ENCODE measurements at places on chromosomes 5 and 9.
A peak's percentile ranks its signal among the peaks of the same experiment; 100 is the strongest.

DNA sequence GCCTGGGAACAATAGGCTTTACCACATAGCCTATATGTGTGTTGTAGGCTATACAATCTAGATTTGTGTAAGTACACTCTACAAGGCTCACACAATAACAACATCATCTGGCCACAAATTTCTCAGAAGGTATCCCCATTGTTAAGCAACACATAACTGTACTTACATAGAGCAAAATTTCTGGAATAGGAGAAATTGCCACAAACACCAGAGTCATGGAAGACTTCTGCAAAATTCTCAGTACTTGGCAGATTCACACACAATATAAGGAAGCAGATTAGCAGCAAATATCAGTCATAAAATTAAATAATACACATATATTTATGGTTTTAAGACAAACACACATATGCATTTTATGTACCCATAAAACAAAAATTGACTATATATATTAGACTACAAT lies 16.4 kb downstream of the GNAQ start:
- no peak for DNase-seq

DNA sequence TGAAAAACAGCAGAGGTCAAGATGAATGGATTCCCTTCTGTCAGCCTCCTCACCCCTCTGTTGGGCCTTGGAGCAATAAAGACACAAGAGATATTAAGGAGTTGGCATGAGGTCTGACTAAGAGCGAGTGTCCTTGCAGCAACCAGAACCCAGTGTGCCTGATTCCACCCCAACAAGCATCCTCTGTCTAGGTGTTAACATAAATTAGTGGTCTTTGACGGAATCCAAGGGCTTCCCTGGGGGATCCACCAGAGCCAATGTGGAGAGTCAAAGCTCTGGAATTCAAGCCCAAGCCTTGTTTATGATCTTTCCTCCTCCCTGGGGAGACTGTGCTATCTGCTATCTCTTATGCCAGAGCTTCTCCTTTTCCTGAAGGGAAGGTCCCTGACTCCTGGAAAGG lies 128.1 kb upstream of the SMIM23 start:
- no peak for DNase-seq

GRCh38 chr9:3863111-3863528 lies 337.3 kb upstream of the RFX3 start:
- DNase-seq: no peak

DNA sequence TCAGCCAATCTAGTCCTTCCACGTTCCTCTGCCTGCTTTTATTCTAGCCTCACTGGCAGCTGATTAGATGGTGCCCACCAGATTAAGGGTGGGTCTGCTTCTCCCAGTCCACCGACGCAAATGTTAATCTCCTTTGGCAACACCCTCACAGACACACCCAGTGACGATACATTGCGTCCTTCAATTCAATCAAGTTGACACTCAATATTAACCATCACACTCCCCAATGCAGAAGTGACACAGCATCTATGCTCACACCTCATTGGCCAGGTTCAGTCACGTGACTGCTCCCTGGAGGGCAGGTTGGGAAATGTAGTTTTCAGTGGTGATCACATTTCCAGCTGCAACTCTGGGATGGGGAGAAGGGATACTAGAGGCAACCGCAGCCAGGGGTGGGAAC lies 13.0 kb downstream of the SUSD3 start:
- DNase-seq: no peak

DNA sequence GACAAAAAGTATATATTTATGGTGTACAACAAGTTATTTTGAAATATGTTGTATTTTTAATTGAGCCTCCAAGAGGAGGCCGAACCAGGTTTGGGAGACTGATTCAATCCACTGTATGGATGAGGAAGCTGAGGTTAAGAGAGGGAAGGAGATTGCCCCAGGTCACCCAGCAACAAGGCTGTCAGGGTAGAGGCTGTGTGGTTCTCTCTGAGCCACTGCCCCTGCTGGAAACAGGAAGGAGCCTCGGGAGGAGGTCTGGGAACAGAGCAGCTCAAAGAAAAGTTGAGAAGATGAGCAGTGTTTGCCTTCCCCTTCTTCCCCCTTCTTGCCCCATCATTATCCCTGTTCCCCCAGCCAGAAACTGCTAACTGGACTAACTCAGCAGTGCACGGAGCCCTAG lies 6.6 kb upstream of the FAT2 start:
- DNase-seq: no peak

DNA sequence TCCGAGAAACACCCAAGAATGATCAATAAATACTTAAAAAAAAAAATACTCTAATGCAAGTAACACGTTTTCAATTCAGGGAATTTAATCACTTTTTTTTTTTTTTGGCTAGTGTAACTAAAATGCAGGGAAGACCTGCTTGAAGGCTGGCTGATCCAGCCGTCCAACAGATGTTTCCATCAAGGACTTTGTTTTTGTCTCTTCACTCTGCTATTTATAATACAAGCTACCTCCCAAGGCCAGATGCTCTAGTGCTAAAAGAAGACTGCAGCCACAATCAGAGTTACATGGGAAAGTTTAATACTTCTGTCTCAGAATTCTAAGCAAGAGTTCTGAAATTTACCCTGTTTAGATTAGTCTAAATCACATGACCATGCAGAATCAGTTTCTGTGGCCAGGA lies 14.5 kb downstream of the TBCA start:
- DNase-seq: no peak

GRCh38 chr9:119078015-119078414 lies 291.2 kb downstream of the BRINP1 start:
- no peak for DNase-seq

DNA sequence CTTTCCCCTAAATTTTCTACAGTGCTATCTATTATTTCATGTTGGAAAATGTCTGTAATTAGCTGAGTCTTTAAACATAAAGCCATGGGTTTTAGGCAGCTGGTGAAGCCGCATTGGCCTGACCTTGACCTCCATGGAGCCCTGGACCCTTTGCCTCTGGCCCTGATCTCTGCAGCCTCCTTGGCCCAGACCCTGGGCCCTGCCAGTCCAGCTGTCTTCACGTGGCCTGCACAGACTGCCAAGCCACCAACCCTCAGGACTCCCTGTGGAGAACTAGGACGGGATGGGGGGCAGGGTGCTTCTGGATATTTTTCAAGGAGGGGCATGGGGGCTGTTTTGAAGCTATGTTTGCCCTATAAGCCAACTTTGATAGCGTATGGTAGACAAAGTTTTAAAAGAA lies 29.8 kb upstream of the PPARGC1B start:
- no peak for DNase-seq

DNA sequence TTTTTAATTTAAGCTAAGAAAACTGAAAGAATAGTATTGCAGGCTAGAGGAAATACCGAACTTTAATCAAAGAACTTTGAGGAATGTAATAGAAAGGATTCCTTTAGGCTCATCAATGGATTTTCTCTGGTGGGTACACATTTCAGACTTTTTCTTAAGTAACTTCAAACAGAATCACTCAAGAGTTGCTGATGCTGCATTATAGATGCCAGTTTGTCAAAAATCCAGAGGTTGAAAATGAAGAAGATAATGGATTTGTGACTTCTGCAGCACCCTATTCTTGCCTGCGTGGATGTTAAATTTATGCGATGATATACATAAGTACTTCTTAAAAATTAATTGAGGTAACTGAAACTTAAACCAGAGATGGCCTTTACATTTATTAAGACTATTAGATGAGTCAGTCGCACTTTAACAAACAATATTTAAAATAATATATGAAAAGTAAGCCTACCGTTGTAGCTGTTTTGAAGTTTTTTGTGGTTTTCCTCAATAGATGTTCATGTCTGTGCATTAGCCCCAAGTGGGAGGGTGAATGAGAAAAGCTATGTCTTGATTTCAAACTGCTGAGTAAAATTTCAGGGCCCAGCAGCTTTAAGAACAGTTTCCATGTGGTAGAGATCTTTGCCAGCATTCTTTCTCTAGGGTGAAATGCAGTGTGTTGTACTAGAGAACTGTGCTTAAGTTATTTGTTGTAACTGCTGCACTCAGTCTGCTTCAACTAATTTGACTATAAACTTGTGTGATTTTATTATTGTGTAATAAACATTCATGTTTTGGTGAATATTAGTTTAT lies at the start of gene OGN:
OGN (minus strand) TSS at position 537 of the 795 bp plus-strand sequence. CDS start 1,171 bp downstream, outside the sequence.
- DNase-seq: no peak

GRCh38 chr9:130927338-130927737 lies 11.7 kb downstream of the FIBCD1 start:
- no peak for DNase-seq

GRCh38 chr9:98199388-98200033 lies 7.1 kb upstream of the CORO2A start:
- DNase-seq: no peak

GRCh38 chr5:164202338-164202737 lies 696.9 kb downstream of the MAT2B start:
- DNase-seq: no peak

DNA sequence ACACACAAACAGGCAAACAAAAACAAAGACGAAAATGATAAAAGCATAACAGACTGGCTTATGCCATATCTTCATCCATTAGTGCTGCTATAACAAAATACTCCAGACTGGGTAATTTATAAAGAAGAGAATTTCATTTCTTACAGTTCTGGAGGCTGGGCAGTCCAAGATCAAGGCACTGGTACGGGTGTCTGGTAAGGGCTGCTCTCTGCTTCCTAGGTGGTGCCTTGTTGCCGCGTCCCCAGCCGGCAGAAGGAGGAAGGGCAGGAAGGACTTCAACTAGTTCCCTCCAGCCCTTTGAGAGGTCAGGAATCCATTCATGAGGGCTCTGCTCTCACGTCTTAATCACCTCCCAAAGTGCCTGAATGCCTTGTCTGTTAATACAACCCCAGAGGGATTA lies 122.6 kb downstream of the BOD1 start:
- DNase-seq: no peak

- no peak for DNase-seq
Observed at GRCh38 chr9:105255421-105255820, 11.0 kb downstream of the SLC44A1 start.

- DNase-seq: no peak
Observed at GRCh38 chr9:121754655-121755436, 103.4 kb downstream of the DAB2IP start.

GRCh38 chr5:9401786-9402472 lies 143.9 kb downstream of the SEMA5A start:
- no peak for DNase-seq

- no peak for DNase-seq
Observed at GRCh38 chr9:33332011-33332410, 41.7 kb downstream of the NFX1 start.

DNA sequence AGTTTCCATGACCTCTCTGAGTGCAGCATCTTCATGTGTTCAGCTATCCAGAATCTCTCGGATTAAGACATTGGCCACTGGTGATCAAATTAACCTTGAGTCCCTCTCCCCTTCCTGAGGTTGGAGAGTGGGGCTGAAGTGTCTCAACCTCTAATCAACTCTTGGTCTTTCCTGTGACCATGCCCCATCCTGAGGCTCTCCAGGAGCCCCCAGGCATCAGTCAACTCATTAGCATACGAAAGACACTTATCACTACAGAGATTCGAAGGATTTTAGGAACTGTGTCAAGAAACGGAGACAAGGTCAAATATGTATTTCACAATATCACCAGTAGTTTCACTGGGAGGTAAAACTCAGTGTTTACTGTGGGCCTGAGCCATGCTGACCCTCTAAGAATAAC lies 130.2 kb upstream of the CCDC152 start:
- no peak for DNase-seq

DNA sequence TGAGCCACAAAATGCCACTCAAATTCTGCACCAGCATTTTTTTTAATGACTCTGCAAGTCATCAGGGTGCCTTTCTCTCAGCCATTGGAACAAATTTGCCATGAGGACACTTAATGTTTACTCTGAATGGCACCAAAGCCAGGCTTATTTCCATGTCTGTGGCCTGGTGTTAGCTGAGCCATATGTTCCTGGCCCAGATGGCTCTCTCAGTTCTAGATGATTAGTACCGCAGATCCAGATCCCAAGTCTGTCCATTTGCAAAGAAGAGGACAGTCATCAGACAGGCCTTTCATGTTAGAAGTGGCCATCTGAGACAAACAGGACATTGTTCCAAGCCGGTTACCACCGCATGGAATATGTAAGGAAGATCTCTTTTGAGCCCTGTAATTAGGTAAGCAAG lies 70.3 kb downstream of the INSYN2B start:
- no peak for DNase-seq

- no peak for DNase-seq
Observed at GRCh38 chr5:139571543-139571942, 10.4 kb downstream of the UBE2D2 start.

GRCh38 chr9:108468364-108468763 lies 387.4 kb downstream of the ACTL7B start:
- DNase-seq: peak; percentile 8

GRCh38 chr9:91157883-91158282 lies 203.8 kb downstream of the AUH start:
- DNase-seq: no peak

DNA sequence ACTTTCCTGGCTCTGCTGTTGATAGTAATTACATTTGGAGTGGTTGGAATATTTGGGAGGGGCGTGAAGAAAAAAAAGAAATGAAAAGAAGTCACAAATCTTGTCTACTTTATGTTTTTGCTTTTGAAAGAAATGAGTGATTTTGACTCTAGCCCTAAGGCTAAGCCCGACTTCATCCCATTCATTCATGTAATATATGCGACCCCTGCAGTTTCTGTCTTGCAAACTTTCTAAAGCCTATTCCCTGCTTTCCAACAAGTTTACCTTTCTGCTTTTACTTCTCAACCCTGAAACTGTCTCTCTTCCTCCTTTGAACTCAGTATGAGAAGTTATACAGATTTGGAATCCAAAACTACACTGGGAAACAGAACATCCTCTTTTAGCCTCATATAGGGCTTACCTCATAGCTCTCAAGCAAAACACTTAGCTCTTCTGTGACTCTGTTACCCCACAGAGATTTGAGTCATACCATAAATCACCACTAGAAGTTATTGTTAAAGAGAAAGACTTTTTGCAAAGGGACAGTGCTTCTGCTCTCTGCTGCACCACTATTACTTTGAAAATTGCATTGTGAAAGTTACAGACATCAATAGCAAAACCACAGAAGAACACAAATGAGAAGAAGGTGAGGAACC lies 1.6 kb downstream of the CFAP95 start:
- DNase-seq: no peak

- DNase-seq: no peak
Observed at GRCh38 chr9:108396193-108396592, 459.6 kb downstream of the ACTL7B start.

GRCh38 chr5:39017504-39017903 lies 56.7 kb downstream of the RICTOR start:
- DNase-seq: no peak

DNA sequence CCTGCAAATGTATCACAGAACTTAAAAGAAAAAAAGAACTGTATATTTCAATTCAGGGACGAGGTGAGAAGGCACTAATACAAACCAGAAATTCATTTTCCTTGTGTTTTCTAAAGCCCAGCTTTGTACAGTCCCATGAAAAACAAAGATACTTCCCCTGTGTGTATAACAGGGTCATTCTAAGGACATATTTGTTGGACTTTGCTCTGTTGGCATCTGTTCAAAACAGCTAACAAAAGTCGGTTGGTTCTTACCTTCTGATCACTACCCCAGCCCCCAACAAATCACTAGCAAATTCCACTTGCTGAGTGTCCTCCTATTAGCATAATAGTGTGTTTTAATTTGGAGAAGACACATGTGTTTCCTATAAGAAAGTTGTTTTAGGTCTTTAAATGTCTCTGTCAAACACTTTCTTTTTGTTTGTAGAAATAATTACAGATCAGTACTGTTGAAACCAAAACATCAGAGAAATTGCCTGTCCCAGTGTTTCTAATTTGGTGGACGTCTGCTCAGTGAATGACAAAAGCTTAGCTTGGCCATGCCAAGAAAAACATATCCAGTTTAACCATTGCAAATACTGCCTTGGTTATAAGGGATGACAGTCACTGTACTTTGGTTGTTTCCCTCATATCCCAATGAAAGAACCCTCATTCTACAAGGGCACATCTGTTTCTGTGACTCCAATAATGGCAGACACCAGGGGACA lies 480.5 kb downstream of the EBF1 start:
- no peak for DNase-seq
